ENCODE measurements at places on chromosomes 4 and X.

DNA sequence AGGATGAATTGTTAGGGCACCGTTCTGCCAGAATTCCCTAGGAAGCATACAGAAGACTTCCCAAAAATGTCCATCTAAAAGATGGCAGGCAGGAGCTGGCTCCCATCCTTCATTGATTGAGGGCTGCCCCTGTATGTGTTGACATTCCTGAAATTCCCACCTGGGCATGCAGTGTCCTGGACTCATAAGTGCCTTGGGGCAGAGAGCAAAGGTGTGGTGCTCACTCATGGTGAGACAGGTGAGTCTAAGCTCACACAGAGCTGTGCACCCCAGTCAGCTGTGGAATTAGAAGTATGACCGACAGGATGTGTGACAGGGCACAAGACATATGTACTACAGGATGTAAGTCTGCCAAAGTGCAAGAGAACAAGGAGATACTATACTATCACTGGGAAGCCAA is 271.9 kb downstream of the MID1IP1 start:
- no peak for DNase-seq

GRCh38 chr4:7322166-7322991 is 112.4 kb downstream of the PSAPL1 start:
- DNase-seq: no peak

DNA sequence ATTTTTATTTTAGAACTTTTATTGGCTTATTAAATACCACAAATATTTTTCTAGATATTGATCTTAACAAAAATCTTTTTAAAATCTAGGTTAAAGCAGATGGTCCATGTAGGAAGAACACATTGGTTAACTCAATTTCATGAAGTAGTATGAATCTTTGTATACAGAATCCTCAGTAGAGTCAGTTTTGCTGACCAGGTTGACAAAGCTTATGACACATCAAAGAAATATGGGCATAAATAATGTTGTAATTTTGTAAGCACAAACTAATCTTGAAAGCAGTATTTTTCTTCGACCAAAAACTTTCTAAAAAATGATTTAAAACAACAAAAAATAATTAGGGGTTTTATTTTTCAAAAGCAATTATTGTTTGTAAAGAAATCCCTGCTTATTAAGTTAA is 479.3 kb upstream of the PCDH10 start:
- DNase-seq: no peak

DNA sequence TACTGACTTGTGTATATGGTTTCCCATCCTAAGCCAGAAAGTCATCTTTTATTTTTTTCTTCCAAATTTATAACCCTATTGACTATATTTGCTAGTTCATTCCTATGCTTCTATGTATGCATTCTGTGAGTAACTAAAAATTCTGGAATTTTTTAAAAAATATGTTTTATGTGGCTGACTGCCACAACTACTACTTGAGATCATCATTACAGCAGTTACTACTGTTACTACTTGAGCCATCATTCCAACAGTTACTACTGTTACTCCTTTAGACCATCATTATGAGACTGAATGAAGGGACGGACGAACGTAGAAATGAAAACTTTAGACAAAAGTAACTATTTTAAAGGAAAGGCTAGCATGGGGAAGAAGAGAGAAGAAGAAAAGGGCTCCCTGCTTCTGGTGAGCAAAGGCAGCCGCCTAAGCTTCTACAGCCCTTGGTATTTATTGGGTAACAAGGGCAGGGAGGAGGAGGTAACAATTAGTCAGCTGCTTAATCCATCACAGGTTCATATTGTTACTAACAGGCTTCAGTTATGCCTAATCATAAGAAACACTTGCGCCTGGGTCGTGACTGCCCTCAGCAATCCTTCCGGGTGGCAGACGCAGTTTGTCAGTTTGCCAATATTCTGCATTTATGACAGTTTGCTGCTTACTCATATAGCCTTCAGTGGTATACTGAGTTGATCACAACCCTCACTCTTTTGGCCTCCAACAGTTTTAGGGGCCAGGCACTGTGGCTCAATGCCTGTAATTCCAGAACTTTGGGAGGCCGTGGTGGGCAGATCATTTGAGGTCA is 80.4 kb downstream of the PDLIM5 start:
- peak; percentile 73 for DNase-seq

GRCh38 chr4:39044956-39045826 is 13.0 kb upstream of the TMEM156 start:
- no peak for DNase-seq

DNA sequence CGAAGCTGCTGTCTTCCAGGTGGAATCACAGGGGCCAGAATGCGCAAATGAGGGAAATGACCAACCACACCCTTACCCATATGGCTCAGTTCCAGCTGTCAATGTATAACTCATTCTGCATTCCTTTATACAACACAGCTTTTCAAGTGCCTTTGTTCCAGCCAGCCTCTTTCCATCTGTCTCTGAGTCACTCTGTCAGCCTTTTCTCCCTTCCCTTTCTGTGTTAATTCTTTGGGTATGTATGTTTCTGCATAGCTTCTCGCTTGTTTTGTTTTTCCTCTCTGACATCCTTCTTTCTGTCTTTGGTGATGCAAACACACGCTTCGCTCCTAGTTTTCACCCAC is 54.5 kb downstream of the RS1 start:
- DNase-seq: peak; percentile 46

- no peak for DNase-seq
These were observed 70.5 kb downstream of the GRIA2 start for GRCh38 chr4:157291071-157291470.

- no peak for DNase-seq
These were observed 487.7 kb downstream of the TECRL start for GRCh38 chr4:63921561-63921960.

- no peak for DNase-seq
These were observed 148.8 kb downstream of the INPP4B start for GRCh38 chr4:142697320-142697719.

GRCh38 chr4:16508968-16509367 is 282.7 kb upstream of the TAPT1 start:
- DNase-seq: no peak

- DNase-seq: peak; percentile 75
These were observed 36.9 kb upstream of the PRSS12 start for GRCh38 chr4:118389721-118390120.

GRCh38 chr4:48079972-48080391 is 54.1 kb downstream of the TXK start:
- peak; percentile 56 for DNase-seq

DNA sequence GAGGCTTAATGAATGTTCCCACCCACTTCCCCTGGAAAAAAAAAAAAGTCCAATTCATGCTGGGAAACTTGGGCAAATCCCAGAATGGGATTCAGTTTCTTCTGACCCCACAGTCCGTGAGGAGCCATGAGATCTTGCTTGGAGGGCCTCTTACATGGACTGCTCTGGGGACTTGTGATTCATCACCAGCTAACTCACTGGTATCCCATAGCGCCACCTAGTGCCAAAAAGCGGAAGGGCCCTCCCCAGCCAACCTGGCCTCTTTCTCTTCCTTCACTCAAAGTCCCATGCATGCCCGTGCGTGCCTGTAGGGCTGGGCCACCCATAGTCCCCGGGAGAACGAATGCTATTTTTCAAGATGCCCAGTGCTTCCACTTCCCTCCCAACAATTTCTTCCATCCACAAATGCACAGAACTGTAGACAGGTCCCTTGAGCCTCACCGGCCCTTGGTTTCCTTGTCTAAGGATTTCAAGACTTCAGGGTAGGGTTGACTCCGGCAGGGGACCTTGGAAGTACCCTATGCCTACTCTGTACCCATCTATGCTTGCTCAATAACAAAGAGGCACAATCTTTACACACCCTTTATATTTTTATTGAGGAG is 5.1 kb downstream of the RTL5 start:
- peak; percentile 77 for DNase-seq

GRCh38 chr4:10183462-10183861 is 66.9 kb upstream of the WDR1 start:
- DNase-seq: no peak

DNA sequence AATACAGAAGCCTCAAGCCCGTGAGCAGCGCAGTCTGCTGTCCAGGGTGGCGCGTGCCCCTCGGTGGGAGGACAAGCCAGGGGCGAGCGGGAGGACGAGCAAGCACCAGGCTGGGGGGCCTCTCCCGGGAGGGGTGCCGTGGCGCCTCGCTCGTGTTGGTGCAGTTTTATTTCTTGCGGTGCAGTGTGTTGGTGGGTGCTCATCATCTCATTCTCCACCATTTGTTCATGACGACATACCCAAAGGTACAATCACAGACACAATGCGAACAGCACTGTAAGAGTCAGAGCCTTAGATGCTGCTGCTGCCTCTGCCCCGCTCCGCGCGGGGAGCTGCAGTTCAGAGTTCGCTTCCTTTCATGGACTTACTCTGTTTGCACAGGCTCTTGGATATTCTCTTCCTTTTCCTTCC is 30.3 kb downstream of the RGS12 start:
- DNase-seq: no peak
